ENCODE measurements at places on chromosomes 16 and 17.

GRCh38 chr16:55240888-55241287 is 83.1 kb upstream of the IRX6 start:
- DNase-seq: no peak

DNA sequence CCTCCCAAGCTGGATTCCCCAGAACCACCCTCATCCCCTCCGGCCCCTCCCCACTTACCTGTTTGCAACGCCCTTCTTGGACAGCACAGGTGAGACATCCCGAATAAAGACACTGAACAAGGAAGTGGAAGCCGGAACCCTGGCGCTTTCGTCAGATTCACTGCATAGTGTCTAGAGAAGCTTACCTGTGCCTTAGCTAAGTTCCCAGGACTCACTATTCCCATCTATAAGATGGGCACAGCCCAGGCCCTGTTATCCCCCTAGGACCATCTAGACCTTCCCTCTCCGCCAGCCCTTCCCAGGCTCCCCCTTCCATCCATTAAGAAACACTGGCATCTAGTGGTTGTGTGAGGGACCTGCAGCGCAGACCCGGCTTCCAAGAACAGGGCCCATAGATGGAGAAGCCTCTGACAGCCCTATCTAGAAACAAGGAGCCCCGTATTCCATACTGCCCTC is 26.9 kb upstream of the RPL38 start:
- DNase-seq: peak; percentile 49

GRCh38 chr17:8963647-8964258 is 1.8 kb downstream of the PIK3R5 start:
- no peak for DNase-seq

GRCh38 chr17:82608816-82609215 is 39.4 kb downstream of the WDR45B start:
- DNase-seq: peak; percentile 65

DNA sequence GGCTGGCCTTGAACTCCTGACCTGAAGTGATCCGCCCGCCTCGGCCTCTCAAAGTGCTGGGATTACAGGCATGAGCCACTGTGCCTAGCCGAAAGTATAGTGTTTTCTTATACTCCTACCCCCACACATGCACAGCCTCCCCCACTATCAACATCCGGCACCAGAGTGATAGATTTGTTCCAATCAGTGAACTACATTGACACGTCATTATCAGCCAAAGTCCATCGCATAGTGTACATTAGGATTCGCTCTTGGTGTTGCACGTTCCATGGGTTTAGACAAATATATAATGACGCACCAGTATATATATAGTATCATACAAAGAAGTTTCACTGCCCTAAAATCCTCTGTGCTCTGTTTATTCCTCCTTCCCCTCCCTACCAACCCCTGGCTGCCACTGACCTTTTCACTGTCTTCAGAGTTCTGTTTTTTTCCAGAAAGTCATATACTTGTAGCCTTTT is 11.9 kb upstream of the TM4SF5 start:
- no peak for DNase-seq

GRCh38 chr17:76553178-76553908 is 13.5 kb downstream of the PRCD start:
- no peak for DNase-seq
